ENCODE measurements at places on chromosomes 6 and 20.

DNA sequence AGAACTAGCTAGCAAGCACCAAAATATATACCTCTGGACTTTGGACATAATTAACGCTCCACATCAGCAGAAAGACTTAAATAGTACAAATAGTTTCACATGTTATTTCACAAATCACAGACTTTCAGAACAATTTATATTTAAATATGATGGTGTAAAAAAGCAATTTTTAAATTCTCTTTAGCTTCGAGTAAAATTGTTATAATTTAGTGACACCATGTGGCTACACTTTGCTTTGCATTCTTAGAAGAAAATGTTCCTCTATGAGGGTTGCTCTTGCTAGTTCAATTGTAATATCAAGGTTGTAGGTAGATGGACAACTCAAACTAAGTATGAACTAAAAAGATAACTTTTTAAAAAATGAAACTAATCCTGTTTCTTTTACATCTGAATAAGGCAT lies 69.0 kb downstream of the BTBD9 start:
- peak; percentile 23 for DNase-seq

DNA sequence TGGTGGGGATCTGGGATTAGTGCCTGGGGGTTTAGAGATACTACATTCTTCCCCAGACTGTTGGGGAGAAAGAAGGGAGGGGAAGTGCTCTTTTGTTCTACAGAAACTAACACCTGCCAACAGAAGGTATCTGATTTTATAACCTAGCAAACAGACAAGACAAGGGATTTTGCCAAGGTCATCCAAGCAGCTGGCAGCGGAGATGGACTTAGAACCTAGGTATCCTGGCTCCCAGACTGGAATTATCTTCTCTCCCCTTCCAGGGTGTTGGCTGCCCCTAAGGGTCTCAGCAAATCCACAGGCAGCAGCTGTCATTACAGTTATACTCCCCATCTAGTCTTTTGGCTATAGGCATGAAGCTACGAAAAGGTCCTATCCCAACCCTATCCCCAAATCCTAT lies 8.4 kb downstream of the SDC4 start:
- DNase-seq, result no peak

DNA sequence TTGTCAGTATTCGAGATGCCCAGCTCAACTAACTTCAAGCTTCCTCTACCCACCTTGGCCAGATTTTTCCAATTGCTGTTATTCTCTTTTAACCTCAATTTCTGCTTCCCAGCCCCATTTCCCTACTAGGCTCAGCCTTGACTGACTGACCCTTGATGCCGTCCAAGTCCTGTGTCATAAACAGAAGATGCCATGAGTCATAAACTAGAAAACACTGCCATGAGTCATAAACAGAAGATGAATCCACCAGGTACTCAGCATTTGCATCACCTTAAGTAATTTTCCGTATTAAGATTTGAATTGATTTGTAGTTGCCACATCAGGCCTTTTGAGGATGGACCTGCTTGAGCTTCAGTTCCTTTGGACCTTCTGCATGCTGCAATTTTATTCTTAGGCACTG lies 123.8 kb downstream of the FAM83B start:
- no peak for DNase-seq

GRCh38 chr6:1067346-1067745 lies 244.6 kb upstream of the FOXQ1 start:
- DNase-seq, result no peak

GRCh38 chr6:109706513-109706912 lies 15.4 kb downstream of the FIG4 start:
- no peak for DNase-seq

GRCh38 chr20:33373735-33374605 lies 27.3 kb downstream of the CDK5RAP1 start:
- peak; percentile 80 for DNase-seq

DNA sequence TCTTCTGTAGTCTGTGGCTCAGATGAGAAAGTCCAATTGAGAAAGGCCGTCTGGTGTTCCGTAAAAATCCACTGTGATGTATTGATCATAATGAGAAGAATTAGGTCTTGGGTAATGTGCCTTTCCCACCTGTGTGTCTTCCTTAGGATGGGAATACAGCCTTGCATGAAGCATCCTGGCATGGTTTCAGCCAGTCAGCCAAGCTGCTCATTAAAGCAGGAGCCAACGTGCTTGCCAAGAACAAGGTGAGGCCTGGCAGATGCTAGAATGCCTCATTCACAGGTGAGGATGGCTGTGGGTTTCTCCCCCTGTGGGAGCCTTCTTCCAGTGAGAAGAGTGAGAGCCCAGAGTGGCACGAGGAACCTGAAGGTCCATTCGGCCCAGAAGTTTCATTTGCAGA lies 32.7 kb downstream of the LYRM2 start:
- DNase-seq, result no peak

DNA sequence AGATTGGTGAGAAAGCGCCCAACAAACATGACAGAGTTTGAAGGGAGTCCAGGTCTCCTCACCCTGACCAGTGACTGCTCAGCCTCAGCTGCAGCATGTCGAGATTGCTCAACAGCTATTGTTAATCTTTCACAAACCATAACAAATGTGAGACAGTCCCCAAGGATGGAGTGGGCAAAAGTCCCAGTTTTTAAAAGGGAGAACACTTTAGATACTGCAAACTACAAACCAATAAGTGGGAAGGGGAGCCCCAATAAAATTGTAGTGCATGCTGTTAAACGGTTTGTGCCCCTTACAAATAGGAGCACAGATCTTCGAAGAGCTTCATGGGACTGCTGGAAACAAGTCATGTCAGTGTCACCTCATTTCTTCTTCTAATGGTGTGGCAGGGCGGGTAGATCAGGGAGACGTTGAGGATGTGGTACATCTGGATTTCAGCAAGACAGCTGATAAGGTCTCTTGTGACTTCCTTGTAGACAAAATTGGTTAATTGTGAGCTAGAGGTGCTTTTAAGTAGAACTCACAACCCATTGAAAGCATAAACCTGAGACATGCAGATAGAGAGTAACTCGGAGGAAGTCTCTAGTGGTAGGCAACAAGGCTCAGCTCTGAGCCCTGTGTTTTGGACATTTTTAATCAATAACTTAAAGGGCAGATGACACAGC lies 134.0 kb upstream of the ARMC2 start:
- DNase-seq, result peak; percentile 42

DNA sequence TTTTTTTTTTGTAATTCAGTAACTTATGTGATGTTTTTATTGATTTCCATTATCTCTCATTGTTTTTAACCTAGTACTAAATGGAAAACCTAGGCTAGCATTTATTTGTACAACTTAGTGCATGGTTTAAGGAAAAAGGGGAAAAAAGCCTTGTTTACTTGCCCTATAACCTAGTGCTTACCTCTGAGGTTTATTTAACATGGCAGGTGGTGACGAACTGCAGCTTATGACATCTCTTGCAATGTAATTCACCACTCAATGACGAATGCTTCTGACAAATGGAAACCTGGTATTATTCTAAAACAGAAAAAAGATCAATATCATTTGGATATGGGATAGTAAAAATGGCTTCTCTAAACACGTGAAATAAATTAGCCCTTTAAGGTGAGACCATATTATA lies 618.6 kb upstream of the FLRT3 start:
- no peak for DNase-seq

- no peak for DNase-seq
Observed at GRCh38 chr20:12875510-12875909, 133.3 kb upstream of the SPTLC3 start.

GRCh38 chr20:34015401-34016335 lies 22.0 kb downstream of the RALY start:
- DNase-seq, result no peak

DNA sequence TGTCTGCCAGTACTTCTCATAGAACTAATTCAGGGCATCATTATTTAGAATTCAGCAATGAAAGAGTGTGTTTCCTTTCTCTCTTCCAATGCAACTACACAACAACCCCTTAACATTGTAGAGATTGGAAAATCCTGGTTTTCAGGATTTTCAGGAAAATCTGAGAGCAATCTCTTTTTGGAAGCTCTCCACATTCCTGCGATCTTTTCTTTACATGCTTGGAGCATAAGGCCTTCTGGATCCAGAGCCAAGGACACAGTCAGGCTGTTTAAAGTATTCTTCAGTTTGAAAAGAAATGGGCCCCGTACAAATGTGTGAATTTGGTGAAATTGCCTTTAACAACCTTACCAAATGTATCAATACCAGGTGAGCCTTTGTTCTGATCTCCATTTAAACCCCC lies 469.7 kb downstream of the PKHD1 start:
- no peak for DNase-seq

- no peak for DNase-seq
Observed at GRCh38 chr20:32441638-32442037, 83.5 kb downstream of the ASXL1 start.

DNA sequence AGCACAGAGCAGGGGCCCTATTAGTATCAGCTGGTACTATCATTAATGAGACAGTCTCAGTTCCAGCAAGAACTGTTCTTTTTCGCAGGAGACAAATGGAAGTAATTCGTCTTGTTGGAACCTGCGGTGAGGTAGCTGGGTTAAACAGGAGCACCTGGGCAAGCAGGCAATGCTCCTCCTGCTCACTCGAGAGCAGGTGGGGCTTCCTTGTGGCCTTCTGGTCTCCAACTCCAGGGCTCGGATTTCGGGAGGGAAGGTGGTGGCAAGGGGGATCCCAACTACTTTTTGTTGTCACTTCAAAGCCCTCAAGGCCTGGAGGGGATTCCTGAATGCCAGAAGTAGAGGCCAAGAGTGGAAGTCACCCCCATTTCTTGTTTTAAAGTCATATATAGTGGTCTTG lies 1.3 kb upstream of the SPEF1 start:
- DNase-seq, result no peak

- DNase-seq, result peak; percentile 23
Observed at GRCh38 chr6:35687658-35688604, 784 bp downstream of the FKBP5 start.

DNA sequence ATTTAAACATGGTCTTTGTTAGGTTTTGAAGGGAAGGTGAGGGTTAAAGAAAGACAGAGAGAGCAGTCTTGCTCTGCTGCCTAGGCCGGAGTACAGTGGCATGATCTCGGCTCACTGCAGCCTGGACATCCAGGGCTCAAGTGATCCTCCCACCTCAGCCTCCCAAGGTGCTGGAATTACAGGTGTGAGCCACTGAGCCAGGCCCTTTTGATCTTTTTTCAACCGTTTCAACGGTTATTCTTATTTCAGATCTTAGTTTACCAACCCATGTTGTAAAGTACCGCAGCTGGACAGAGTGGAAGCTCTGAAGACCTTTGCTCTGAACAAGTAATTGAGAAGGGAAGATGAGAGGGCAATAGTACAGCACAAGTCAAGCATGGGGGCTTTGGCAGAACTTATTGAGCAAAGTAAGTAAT lies 1.2 kb upstream of the SRPK1 start:
- no peak for DNase-seq

DNA sequence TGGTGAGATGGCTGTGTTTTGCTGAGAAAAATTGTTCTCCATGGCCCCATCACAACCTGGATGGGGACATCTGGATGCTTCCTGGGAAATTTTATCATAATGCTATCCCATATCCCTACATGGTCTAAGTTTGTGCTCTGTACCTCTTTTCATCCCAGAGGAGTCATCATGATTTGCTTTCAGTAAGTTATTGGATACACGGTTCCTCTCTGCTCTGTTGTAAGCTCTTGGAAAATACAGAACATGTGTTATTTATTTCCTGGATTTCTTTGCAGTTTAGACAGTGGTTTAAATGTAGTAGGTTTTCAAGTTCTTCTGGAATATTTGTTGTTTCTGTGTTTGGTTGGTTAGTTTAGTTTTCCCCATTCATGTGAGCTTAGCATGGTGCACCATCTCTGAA lies 129.2 kb upstream of the ECI2 start:
- DNase-seq, result no peak
